ENCODE measurements at places on chromosomes 2 and 18.

GRCh38 chr2:176084611-176085119, 903 bp upstream of the EVX2 start:
- no peak for DNase-seq

- DNase-seq: no peak
Observed at GRCh38 chr2:41234093-41234492, 782.2 kb upstream of the SLC8A1 start.

- DNase-seq: no peak
Observed at GRCh38 chr2:14700753-14701152, 68.2 kb downstream of the LRATD1 start.

- no peak for DNase-seq
Observed at GRCh38 chr2:202064881-202065230, 8.2 kb upstream of the KIAA2012 start.

DNA sequence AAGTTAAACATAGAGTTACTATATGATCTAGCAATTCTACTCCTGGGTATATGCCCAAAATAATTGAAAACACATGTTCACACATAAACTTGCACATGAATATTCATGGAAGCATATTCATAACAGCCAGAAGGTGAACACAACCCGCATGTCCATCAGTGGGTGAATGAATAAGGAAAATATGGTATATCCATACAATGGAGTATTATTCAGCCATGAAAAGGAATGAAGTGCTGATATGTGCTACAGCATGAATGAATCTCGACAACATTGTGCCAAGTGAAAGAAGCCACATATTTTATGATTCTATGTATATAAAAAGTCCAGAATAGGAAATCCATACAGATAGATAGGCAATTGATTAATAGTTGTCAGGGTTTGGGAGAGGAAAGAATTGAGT, 15.9 kb downstream of the COL4A4 start:
- no peak for DNase-seq

DNA sequence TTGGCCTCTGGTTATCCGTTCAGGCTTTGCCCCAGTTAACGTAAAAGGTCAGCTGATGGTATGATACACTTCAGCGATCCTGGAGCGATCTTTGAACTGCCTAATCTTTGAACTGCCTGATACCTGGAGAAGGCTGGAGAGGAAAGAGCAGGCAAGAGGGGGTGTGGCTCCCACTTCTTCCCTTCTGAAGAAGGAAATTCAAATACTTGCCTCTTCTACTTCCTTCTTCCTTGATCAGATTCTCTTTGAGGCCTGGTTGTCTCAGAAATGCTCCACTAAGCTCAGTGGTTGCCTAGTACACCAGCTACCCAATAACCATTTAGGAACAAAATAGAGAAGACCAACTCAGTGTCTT, 619 bp downstream of the GALM start:
- no peak for DNase-seq

GRCh38 chr2:98090951-98091350, 4.0 kb downstream of the VWA3B start:
- DNase-seq: no peak

DNA sequence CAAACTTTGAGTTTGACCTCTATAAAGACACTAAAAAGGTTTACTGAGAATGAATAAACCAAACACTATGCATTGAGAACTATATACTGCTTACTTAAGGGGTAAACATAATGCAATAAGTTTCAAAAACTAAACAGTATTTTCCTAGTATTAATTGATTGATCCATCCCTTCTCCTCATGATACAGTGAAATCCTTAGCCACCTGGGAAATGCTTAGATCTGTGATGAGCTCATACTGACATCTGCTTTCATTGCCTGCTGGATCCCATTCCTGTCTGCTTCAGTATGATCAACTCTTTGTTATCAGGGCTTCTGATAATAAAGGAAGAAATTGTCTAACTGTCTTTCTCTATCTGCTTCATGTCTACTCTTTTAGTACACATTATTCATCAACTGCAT, 74.9 kb upstream of the UBE2E3 start:
- DNase-seq: no peak

- DNase-seq: no peak
Observed at GRCh38 chr18:62625019-62625418, 90.3 kb upstream of the PHLPP1 start.

DNA sequence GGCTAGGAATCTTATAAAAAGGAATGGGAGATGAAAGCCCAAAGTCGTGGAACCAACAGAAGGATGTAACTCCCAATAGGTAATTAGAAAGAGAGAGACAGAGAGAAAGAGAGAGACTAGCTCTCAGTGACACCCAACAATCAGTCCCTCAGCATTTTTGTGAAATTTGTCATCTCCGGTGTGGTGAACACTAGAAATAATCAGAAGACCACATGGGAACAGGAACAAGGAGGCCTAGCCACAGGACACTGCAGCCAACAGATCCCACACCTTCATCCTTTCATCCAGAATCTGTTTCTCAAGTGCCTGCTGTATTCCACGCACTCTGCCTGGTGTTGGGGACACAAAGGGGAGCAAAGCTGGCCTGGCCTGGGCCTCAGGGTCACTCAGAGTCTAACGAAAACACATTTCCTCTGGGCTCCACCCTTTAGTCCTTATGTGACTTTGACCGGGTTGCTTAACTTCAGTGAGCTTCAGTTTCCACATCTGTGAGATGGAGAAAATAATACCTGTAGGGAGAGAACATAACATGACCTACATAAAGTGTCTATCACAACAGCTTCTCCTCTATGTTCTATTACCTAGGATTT, 53.1 kb downstream of the EHD3 start:
- DNase-seq: no peak

GRCh38 chr18:50880119-50880465, 1.2 kb downstream of the ME2 start:
- DNase-seq: no peak

GRCh38 chr18:55013086-55013485, 53.8 kb upstream of the CCDC68 start:
- no peak for DNase-seq

DNA sequence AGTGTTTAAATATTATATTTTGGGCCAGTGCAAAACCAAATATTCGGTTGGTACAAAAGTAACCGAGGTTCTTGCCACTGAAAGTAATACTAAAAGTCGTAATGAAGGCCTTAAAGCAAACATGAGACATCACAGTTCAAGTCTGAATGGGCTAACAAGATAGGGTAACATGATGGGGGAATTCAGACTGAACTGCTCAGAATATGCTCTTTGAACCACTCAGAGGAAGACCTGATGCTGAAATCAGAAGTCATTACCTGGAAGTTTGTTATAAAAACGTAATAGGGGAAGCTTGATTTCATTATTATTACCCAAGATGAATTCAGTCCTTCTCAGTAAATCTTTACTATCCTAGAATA, 26.6 kb downstream of the CDKL4 start:
- no peak for DNase-seq

DNA sequence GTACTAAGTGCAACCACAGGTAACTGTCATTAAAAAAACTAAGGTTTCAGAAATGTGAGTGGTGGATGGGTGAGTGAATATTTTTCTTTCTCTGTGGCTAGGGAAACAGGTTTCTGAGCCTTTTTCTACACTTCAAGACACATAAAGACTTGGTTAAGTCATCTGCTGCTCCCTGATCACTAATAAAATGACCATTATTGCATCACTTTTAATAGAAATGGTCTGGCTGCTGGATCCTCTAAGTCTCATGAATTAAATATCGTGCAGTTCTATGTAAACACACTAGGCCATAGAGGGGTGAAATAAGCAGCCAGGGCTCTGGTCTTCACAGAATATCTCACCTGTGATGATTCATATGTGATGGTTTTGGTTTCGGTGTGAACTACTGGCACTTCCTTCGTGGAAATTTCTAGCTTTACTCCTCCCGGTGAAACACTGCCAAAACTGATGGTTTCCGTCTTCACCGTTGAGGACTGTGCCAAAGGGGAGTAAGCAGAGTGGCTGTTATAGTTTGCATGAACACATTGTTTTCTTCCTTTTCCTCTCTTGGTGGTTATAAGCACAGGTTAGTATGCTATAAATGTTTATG, 100.4 kb upstream of the ZBTB14 start:
- DNase-seq: no peak

- no peak for DNase-seq
Observed at GRCh38 chr18:76992226-76993084, 140.1 kb downstream of the MBP start.

GRCh38 chr18:3852321-3852720, 402.3 kb downstream of the TGIF1 start:
- no peak for DNase-seq

GRCh38 chr2:206873423-206873822, 65.9 kb upstream of the CPO start:
- no peak for DNase-seq

DNA sequence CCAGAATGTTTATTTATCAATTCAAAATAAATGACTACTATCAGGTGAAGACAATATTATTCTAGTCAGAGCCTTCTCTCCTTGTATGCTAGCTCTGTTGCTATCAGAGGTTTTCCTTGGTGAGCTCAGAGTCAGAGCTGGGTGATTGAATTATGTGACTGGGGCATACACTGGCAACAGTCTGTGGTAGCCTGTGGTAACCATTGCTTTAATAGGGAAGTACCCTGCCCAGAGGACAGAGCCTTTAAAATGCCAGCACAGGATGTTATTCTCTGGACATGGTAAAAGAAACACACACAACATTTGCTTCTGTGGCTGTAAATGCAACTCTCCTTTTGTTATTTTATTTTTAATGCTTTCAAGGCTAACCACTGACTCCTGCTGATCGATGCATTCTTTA, 124.7 kb downstream of the PPP1R1C start:
- DNase-seq: no peak

DNA sequence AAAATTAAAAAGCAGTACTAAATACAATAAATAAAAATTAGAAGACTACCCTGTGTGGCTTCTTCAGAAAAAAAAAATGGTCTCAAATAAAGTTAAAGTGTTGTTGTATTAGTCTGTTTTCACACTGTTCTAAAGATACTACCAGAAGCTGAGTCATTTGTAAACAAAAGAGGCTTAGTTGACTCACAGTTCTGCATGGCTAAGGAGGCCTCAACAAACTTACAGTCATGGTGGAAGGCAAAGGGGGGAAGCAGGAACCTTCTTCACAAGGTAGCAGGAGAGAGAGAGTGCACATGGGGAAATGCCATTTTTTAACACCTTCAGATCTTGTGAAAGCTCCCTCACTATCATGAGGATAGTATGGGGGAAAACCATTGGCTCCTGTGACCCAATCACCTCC, 612.8 kb downstream of the RNF144A start:
- no peak for DNase-seq

DNA sequence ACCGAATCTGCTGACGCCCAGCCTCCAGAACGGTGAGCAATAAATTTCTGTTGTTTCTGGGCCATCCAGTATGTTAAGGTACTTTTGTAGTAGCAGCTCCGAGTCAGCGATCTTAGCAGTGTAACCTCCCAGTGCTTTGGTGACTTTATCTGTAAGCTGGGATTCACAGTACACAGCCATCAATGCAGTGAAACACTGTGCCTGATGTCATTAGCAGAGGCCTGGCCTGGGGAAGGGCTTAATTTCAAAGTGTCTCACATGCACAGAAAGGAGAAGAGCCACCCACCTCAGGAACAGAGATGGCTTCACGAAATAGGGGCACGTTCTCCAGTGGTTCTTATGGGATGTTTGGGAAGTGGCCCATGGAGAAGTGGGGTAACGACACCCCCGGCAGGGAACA, 281.2 kb downstream of the PHLPP1 start:
- DNase-seq: no peak

- no peak for DNase-seq
Observed at GRCh38 chr2:28419443-28420270, 27.0 kb downstream of the FOSL2 start.

DNA sequence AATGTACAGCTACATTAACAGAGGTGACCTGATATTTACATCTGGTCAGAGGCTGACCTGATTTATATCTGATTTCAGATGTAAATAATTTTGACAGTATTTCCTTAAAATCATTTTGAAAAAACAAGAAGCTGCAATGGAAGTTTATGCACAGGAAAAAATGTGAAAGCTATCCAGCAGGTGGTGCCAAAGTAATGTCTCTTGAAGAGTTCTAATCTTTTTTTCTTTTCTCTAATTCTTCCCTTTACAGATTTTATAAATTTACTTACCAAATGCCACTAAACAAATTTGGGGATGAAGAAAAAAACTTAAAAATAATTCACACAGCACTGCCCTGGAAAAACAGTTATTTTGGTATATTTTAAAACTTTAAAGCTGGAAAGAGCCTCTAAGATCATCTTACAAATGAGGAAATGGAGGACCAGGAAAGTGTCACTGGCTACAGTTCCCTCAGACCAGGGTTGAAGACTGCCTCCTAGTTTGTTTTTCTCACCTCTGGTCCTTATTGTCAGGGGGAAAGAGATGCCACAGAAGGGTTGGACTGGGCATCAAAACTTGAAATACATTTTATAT, 16.4 kb upstream of the FBLN7 start:
- peak; percentile 18 for DNase-seq

GRCh38 chr2:46590319-46590718, 111.0 kb downstream of the TMEM247 start:
- DNase-seq: no peak

DNA sequence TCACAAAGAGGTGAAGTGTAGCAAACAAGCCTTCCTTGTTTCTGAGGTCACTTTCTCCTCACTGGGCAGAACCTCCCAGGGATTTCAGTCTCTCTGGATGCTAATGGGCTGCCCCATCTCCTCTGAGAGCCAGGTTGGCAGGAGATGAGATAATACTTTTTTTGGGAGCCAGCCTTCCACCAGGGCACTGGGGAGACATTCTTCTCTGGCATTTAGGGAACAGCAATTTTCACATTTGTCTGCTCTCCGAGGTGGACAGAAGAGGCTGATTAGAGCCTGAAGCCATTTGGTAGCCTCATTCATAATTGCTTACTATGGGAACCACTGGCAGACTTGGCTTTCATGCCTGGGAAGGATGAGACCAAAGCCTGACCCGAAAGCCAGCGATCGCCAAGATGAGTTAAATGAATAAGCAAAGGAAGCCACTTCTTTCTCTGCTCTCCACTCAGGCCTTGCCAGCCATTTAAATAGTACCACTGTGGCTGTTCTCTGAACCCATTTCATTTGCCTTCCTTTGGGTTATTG, 70.1 kb downstream of the NRP2 start:
- DNase-seq: no peak

GRCh38 chr18:41613003-41613609, 341.9 kb upstream of the PIK3C3 start:
- DNase-seq: no peak
